ENCODE measurements at places on chromosomes 3 and 15.

- no peak for DNase-seq
Observed at GRCh38 chr15:35458176-35458856, 87.6 kb downstream of the DPH6 start.

DNA sequence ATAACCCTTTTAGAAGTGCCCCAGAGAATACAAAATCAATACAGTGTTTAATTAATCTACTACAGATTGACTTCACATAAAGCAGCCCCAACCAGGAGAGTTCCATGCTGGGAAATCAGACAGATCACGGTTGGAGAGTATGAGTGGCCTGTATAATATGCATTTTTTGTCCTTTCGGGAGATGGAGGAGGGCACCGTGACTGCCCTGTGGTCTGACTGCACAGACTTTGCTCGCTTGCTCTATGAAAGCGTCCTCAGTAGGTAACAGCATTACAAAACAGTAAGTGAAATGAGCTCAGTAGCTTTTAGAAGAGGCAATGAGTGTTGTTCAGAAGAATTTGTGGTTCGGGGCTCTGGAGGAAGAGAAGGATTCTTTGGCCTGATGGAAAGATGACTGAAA lies 34.2 kb upstream of the SKIL start:
- DNase-seq = no peak

DNA sequence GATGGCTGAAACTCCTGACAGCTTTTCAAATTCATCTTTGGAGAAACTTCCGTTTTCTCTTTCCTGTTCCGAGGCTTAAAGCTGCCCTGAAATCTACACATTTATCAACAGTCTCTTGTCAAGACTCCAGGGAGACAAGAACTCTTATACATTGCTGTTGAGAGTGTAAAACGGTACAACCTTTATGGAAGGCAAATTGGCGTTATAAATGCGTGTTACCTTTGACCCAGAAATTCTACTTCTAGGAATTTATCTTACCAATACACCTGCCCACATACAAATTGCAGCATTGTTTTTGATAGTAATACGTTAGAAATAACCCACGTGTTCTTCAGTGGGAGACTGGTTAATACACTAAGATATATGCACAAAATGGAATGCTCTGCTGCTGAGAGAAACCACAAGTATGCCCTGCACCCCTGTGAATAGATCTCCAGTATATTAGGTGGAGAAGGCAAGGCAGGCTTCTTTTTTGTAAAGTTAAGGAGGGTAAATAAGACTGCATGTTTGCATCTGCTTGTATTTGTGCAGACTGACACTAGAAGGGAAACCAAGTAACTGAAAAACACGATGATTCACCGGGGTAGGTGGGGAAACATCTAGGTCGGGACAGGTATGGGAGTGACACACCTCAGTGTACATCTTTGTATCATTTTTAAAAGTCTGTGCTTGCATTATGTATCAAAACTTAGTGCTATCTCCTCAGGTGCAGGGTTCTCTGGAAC lies 97.5 kb downstream of the IGF1R start:
- no peak for DNase-seq

DNA sequence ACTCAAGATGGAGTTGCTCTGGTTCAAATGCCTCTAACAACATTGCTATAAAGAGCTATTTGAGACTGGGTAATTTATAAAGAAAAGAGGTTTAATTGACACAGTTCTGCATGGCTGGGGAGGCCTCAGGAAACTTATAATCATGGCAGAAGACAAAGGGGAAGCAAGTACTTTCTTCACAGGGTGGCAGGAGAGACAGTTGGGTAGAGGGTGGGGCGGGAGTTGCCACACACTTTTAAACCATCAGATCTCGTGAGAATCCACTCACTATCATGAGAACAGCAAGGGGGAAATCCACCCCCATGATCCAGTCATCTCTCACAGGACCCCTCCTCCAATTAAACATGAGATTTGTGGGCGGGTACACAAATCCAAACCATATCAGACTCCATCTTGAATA lies 30.7 kb downstream of the MAP2K5 start:
- DNase-seq = no peak

DNA sequence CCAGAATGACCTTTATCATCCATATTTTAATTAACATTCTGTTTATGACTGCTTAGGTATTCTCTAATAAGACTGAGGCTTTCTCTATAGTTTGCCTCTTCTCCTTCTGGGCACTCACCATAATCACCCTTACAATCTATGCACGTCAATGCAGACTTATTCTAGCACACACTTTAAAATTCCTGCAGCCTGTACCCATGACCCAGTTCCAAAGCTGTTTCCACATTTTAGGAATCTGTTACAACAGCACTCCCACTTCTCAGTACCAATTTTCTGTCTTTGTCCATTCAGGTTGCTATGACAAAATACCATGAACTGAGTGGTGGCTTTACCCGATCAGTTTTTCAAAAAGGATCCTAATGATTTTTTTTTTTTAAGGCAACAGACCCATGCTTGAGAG lies 103.5 kb downstream of the SOX14 start:
- DNase-seq = no peak

DNA sequence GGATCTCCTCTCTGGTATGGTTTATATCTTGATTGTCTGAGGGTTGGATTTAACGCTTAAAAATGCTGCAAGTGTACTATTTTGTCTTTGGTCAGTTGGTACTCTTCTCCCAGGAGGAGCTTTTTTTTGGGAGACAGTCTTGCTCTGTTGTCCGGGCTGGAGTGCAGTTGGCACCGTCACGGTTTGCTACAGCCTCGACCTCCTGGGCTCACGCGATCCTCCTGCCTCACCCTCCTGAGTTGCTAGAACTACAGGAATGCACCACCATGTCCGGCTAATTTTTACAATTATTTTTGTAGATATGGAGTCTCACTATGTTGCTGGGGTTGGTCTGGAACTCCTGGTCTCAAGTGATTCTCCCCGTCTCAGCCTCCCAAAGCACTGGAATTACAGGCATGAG lies 89.5 kb downstream of the FNDC3B start:
- DNase-seq = no peak

GRCh38 chr3:151425627-151426340 lies 35.1 kb downstream of the IGSF10 start:
- no peak for DNase-seq

- DNase-seq = no peak
Observed at GRCh38 chr3:11477407-11477911, 166.3 kb downstream of the VGLL4 start.

- DNase-seq = no peak
Observed at GRCh38 chr3:125479091-125479490, 40.9 kb downstream of the SNX4 start.

- DNase-seq = no peak
Observed at GRCh38 chr3:56573501-56573900, 16.5 kb downstream of the CCDC66 start.

DNA sequence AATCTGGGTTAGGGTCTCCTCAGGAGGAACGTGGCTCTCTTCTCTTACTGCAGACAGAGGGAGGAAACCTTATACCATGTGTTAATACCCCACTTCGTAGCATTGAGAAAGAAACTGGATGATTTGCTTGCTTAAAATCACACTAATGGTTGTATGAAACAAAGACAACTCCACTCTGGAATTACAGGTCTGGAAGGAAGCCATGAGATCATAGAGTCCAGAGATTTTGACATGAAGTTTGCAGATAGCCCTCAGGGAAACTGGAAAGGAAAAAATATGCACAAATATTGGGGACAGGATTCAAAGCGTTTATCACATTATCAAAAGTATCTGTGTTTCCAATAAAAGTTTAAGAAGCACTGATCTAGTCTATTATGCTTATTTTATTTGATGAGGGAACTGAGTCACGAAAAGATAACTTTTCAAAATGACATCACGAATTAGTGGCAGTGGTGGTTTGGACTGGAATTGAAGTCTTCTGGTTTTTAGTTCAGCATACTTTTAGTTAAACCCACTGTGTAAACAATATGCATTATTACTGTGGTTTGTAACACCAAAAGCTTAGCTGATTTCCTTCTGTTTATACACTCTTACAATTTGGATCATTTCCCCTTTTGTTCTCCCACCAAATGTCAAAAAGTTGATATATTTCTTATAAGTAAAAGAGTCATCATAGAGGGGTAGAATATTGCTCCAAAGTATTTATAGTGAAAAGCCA lies 16.8 kb downstream of the FGF7 start:
- DNase-seq = no peak

DNA sequence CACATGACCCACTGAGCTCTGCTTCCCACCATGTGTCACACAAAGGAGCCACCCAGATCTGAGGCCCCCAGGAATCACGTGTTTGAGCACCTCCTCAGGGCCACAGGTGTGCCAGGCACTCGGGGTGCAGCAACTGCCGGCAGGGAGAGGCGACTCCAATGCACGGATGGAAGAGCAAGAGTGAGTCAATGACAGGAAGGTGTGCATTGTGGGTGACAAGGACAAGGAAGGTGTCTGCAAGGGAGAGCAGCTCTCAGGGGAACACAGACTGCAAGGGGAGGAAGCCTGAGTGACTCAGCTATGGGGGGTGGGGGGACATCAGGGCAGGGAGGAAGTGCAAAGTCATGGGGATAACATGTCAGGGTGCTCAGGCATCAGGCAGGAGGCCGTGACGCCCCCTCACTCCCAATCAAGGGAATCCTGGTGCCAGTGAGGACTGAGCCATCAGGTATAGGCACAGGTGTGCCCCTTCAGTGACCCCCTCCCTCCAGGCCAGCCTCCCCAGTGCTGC lies 67.4 kb downstream of the NUP210 start:
- DNase-seq = no peak

GRCh38 chr3:134001251-134001650 lies 28.5 kb downstream of the SLCO2A1 start:
- DNase-seq = no peak

All from left kidney (tissue), 8 donors.